ENCODE measurements at places on chromosomes 7 and 10.

DNA sequence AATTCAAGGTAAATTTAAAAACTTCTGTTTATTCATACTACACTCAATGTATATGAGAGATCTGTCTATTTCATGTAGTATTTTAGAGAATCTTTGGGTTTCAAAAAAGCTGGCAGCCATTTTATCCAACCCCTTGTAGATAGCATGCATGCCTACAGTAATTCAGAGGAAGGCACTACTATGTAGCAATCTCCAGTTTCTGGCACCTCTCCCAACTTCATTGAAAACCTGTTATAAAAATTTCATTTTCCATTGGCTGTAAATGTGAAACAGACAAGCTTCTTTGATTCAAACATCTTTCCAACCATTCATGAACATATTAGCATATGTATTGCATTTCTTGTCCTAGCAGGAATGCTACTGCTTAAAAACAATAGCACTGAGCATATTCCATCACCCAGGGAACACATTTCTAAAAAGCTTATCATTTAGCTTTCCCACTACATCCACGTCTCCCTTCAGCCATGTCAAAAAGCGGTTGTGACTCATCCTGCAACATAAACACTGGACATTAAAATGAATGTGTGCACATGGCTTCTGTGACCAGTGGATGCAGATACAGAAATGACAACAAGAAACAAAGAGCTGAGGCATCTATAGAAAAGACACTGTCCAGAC, 330.4 kb upstream of the AOAH start:
- DNase-seq, result no peak

DNA sequence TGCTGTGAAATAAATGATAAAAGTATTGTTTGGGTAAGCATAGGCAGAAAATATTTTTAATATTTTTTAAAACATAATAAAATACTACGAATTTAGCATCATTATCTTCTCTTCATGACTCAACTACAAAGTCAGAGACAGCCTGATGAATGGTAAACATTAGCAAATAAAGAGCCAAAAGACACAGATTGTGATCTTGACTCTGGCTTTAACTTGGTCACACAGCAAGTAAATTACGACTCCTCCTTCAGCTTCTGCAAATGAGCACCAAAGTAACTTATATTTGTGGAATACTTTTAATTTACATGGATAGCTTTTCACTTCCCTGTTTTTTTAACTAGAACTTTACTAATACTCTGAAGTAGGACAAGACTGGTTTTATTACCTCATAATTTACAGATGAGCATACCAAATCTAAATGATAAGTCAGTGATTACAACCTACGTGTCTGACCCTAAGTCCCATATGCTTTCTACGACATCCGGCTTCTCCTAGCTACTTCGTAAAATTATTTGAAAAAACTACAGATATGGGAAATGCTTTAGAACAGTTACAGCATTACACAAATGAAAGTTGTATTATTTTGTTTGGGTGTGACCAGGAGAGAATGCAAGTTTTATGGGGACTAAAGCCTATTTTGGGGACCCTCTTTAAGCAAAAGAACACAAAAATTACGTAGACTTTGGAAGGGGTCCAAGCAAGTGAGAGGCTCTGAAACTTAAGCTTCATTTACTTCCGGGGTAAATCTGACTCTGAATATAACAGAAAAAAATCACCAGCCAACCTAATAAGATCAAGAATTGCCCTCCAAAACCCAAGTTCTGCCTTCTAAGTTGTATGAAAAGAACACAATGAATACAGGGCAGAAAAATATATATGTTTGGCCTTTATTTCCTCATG, 133.8 kb downstream of the CPEB3 start:
- no peak for DNase-seq

- no peak for DNase-seq
Measured at GRCh38 chr7:12409097-12409711, 5.5 kb upstream of the VWDE start.

GRCh38 chr7:12638851-12639456, 48.5 kb upstream of the ARL4A start:
- DNase-seq, result no peak

GRCh38 chr10:97632949-97633884, at the start of gene MORN4:
Gene MORN4 (minus strand): TSS chr10:97633500. CDS start chr10:97619653, 13,847 bp downstream.
- DNase-seq, result no peak

DNA sequence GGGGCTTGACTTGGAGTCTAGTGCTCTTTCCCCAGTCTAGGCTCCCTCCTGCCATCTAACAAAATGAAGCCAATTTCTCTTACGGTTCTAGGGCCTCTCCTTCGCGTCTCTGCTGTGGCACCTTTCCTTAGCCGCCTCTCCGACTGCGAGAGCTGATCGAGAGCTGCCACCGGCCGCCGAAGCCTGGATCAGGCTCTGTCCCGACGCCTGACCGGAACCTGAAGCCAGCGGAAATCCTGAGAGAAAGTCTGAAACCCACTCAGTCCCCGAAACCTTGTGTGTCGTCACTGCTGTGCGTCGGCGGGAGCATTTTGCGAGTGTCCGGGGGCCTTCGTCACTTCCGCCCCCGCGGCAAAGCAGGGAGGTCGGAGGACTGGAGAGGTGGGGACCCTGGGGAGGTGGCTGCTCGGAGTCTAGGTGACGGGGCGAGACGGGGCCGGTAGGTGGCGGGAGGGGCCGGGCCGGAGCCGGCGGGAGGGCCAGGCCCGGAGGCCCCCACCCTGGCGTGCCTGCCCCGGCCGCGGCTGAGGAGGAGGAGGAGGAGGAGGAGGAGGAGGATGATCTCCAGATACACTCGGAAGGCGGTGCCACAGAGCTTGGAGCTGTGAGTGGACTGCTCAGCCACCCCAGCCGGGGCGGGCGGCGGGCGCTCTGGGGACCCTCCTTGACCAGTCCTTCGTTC, at the start of the genes ECD and FAM149B1:
TSS of gene ECD (minus strand) at position 226 of the 682 bp plus-strand sequence. CDS start 4,071 bp downstream, outside the sequence.
TSS of gene FAM149B1 (plus strand) at position 337 of the 682 bp plus-strand sequence. CDS start at position 558, 221 bp downstream.
- peak; percentile 89 for DNase-seq

GRCh38 chr7:77788327-77788902, 9.8 kb downstream of the TMEM60 start:
- DNase-seq, result no peak
